ENCODE measurements at places on chromosomes 11 and 22.

- DNase-seq = no peak
Measured at GRCh38 chr11:75387736-75388294, 11.5 kb upstream of the RPS3 start.

- no peak for DNase-seq
Measured at GRCh38 chr11:74297484-74297883, 14.0 kb downstream of the P4HA3 start.

DNA sequence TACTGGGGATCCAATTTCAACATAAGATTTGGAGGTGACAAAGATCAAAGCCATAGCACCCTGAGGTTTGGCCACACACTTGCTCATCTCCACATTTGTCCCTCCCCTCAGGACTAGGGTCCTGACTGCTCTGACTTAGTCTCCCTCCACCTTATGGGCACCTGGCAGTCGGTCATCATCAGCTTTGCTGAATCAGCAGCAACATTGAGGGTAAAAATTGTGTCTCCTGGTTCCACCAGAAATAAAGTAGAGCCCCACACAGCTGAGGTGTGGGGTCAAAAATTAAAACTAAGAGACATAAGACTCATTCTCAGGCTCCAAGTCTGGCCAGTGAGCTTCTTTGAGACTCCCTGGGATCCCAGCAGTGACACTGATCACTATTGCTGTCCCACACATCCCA, 56.2 kb downstream of the GGTLC2 start:
- DNase-seq = no peak

DNA sequence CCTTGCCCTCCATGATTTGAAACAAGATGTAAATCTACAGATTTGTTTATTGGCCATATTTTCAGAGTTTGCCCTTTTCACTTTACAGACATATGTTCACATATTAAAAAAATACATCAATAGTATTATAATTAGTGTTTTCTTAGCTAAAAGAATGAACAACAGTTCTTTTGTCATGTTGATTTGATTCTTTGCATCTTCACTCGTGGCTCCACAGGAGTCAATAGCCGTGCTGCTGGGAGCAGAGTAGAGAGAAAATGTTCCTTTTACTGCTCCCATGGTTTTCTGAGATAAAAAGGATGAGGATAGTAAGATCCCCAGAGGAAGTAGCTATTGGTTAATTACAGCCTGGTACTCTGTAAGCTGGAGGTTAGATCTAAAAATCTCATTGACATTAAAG, 151.2 kb downstream of the PGR start:
- no peak for DNase-seq

DNA sequence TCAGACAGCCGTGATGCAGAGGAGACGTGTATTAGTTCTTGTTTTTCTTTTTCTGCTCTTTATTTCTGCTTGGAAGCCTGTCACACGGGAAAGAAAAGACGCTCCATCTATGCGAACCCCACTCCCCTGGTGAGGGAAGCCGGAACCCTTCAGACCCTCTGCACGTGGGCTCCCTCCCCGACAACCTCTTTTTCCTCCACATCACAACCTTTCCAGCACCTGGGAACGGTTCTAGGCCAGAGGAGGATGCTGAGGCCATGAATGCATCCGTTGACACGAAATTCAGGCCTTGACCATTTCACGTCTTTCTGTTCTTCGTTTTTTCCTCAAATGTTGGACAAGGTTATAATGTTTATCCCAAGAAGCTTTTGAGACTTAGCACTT, 85.3 kb upstream of the WNT7B start:
- DNase-seq = no peak

GRCh38 chr11:33608386-33608785, 92.2 kb downstream of the C11orf91 start:
- no peak for DNase-seq

- no peak for DNase-seq
Measured at GRCh38 chr11:114564831-114565230, 5.2 kb upstream of the NXPE1 start.

DNA sequence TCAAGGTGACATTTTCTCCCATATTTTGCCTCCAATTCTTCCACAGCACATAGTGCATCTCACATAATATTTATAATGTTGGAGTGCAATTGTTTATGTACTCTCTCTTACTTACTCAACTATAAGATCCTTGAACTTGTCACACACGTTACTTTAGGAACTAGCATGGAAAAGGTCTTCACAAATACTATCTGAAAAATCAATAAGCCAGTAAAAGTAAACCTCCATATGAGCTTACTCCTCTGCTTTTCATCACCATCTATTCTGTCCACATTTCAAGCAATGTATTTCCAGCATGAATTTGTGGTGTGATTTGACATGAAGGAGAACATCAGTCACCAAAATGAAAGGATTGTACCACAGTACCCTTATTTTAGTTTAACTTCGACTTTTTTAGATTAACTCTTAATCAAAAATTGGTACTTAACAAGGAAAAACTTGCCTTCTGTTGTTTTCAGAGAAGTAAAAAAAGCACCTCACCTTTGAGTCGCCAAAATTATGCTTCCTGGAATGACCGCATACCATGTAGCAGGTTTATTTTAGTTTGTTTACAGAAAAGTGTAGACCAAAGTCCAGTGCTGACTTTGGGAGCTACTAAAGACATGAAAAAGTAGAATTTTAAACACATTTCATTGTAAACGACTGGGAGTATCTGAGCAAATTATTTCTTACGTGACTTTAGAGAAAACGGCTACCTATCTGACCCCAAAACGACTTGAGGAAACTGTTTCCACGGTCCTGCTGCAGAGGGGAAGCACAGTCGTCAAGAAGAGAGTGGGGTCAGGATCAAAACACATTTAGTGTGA, at the start of gene SLC22A9:
TSS of gene SLC22A9 (plus strand) at position 621 of the 806 bp plus-strand sequence. CDS start 272 bp downstream, outside the sequence.
- no peak for DNase-seq

GRCh38 chr22:37416827-37417226, 10.5 kb downstream of the ELFN2 start:
- peak; percentile 49 for DNase-seq
